ENCODE measurements at places on chromosomes 16 and 17. TPM values are rescaled to one million over a fixed set of nuclear protein-coding genes. Genes with fewer than 3 reads are reported as not detected.

The CD7 gene
- total RNA-seq, result 3.0 TPM

The FOXL1 gene
- 7.5 TPM for total RNA-seq

The EVI2B gene
- total RNA-seq, result 11.2 TPM

The CCL17 gene
- total RNA-seq, result not detected

The NAA38 gene
- total RNA-seq, result 65.2 TPM
